ENCODE measurements at places on chromosomes 12 and 14. TPM values are rescaled to one million over a fixed set of nuclear protein-coding genes. Genes with fewer than 3 reads are reported as not detected.

IL26 gene
- polyA plus RNA-seq = 0.10 TPM

TEX52 gene
- polyA plus RNA-seq = 2.8 TPM

RNASE7 gene
- polyA plus RNA-seq = 0.09 TPM

DNA sequence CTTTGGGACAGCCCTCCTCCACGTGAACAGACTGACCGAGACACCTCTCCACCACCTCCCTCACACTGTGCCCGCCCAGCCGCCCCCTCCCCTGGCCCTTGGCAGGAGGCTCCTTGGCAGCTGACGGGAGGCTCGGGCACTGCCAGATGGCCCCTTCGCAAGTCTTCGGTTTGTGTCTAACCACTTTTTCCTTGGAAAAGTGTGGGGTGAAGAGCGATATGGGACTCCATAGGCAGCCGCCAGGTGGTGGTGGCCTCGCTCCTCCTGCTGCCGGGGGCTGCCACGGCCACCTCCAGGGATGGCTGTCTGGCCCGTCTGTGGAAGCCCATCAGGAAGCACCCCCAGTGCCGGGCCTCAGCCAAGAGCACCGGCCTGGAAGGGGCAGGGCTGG is 58.7 kb downstream of the LRCOL1 start:
- H3K4me1 ChIP-seq = no peaks in the 10 kb centered on the region
- H3K27ac ChIP-seq = no peak overlapping the region
- DNase-seq = no peak
- no peaks in the 10 kb centered on the region for H3K27me3 ChIP-seq

ANKRD33 gene
- polyA plus RNA-seq = 0.06 TPM

REP15 gene
- 30.4 TPM for polyA plus RNA-seq

DNA sequence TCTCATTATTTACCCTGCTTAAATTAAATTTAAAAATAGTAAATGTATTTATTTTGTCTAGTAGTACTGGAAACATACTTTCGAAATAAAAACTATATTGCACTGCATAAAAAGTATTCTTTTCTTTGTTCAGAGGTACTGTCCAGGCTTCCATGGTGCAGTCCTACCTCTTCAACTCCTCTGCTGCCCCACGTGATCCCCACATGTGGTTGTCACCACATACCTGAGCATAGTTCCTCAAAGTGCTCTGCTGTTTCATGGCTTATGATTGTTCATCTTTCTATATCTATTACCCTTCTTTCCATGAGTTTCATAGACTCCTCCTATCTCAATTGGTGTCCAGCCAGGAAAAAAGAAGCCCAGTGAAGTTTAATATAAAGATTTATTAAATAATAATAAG is 317.5 kb upstream of the OR4E1 start:
- H3K4me3 ChIP-seq = no peak overlapping the region
- H3K27ac ChIP-seq = no peak overlapping the region
- no peak for DNase-seq
- no peaks in the 10 kb centered on the region for H3K4me1 ChIP-seq

- H3K4me1 ChIP-seq = no peaks in the 10 kb centered on the region
- no peak overlapping the region for H3K4me3 ChIP-seq
- no peak overlapping the region for H3K27ac ChIP-seq
- DNase-seq = peak; percentile 10
Observed at GRCh38 chr14:36091096-36091495, 85.4 kb downstream of the PTCSC3 start.

- peak overlapping the region; percentile 45 for H3K4me3 ChIP-seq
- no peak overlapping the region for H3K27ac ChIP-seq
- peak; percentile 40 for DNase-seq
- peaks cover 24% of the 10 kb centered on the region for H3K27me3 ChIP-seq
- no peaks in the 10 kb centered on the region for H3K36me3 ChIP-seq
- H3K4me1 ChIP-seq = peaks cover 5% of the 10 kb centered on the region
Observed at GRCh38 chr12:56487448-56488040, 417 bp downstream of the GLS2 start.

DNA sequence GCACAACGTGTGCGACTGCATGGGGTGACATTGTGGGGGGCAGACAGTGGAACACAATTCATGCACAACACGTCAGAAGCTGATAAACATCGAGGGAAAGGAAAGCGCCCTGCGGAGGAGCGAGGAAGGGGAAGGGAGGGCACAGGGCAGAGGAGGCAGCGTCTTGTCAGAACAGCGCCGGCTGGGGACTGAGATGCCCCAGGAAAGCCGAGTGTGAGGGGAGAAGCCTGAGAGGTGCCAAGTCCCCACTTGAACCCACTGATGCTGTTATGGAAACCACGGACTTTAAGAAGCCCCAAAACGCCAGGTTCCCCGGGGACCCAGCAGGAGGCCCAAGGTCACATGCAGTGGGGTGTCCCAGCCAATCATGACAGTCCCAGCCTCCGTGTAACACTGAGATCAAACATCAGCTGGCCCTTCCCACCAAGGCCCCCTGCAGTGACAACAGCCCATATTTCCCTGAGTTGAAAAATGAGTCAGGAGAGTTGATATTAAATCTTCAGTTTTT is 70.0 kb downstream of the GALNT9 start:
- no peak overlapping the region for H3K4me3 ChIP-seq
- no peaks in the 10 kb centered on the region for H3K4me1 ChIP-seq
- H3K27me3 ChIP-seq = peaks cover 8% of the 10 kb centered on the region
- H3K27ac ChIP-seq = no peak overlapping the region
- H3K36me3 ChIP-seq = no peaks in the 10 kb centered on the region
- no peak for DNase-seq

DNA sequence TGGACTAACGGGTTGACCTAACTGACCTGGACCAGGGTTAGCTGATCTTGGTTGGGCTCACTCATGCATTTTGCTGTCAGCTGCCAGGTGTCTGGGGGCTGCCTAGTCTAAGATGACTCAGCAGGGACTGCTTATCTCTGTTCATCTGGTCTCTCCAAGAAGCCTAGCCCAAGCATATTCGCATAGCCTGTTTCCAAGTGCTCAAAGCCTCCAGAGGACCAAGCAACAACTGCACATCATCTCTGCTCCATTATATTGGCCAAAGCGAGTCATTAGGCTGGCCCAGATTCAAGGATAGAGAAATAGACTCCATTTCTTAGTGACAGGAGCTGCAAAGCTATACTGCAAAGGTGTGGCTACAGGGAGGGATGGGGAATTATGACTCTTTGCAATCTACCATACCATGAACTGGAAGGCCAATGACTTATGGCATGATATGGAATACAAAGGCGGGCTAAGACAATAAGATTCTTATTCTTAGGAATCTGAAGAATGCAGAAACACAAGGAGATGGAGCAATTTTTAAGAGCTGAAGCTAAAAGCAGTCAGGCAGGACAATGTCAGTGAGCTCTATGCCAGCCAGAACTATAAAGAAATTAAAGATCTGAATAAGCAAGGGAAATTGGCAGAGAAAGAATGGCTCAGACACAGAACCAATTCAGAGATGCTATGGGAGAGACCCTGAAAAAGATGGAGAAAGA is 194.6 kb upstream of the FSCB start:
- no peak overlapping the region for H3K4me3 ChIP-seq
- no peak for DNase-seq
- no peaks in the 10 kb centered on the region for H3K36me3 ChIP-seq
- no peaks in the 10 kb centered on the region for H3K27me3 ChIP-seq
- no peaks in the 10 kb centered on the region for H3K4me1 ChIP-seq

TMBIM4 gene
- polyA plus RNA-seq = 134 TPM

PLEKHA5 gene
- 43.8 TPM for polyA plus RNA-seq

TOMM20L gene
- 0.24 TPM for polyA plus RNA-seq

BICDL1 gene
- polyA plus RNA-seq = 14.9 TPM

TAS2R9 gene
- polyA plus RNA-seq = not detected

DNA sequence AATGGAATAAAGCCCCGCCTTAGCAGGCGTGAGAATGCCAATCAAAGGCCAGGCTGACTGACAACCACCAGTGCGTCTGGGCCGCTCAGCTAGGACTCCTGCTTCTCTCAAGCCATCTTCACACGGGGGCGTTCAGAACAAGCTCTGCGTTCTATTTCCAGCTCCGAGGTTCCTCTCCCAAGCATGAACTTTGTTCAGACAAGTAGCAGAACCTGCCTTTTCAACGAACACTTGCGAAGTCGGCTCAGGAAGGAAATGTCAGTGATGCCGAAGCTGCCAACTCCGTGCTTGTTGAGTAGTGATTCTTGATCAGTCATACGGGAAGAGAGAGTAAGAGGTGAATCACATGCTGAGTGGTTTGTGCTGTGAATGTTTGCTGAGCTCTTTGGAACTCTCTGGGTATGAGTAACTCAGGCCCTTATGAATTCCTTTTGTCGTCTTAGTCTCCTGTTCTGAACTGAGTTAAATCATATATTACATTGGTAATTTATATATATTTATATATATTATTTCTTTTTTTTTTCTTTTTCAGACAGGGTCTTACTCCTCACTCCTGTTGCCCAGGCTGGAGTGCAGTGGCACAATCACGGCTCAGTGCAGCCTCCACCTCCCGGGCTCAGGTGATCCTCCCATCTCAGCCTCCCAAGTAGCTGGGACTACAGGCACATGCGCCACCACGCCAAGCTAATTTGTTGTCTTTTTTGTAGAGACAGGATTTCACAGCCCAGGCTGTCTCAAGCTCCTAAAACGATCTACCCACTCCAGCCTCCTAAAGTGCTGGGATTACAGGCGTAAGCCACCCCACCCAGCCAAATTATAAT is 29.4 kb upstream of the BCL7A start:
- H3K4me3 ChIP-seq = no peak overlapping the region
- H3K27ac ChIP-seq = no peak overlapping the region
- DNase-seq = no peak
- no peaks in the 10 kb centered on the region for H3K27me3 ChIP-seq

- no peaks in the 10 kb centered on the region for H3K36me3 ChIP-seq
- H3K4me3 ChIP-seq = no peak overlapping the region
- DNase-seq = no peak
- H3K4me1 ChIP-seq = no peaks in the 10 kb centered on the region
- no peak overlapping the region for H3K27ac ChIP-seq
Observed at GRCh38 chr12:24546084-24546483, 402.8 kb downstream of the BCAT1 start.

- peaks cover 3% of the 10 kb centered on the region for H3K27me3 ChIP-seq
- no peak for DNase-seq
- H3K4me1 ChIP-seq = no peaks in the 10 kb centered on the region
- no peaks in the 10 kb centered on the region for H3K36me3 ChIP-seq
- no peak overlapping the region for H3K4me3 ChIP-seq
- H3K27ac ChIP-seq = no peak overlapping the region
Observed at GRCh38 chr12:42741091-42741490, 151.5 kb upstream of the PRICKLE1 start.

DNA sequence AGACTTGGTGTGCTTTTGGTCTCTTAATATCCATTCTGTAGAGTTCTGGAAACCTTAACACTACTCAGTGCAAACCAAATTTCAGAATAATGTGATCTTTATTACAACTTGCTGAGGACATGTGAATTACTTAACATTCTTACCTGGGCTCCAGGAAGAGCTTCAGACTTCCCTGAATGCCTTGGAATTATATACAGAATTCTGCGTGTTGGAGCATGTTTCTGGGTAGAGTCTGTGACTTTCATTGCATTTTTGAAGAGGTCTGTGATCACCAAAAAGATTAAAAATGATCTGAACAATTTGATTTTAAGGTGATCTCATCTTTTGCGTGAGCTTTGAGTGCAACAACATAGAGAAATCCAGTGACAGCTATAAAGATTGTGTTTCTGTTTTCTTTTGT is 35.4 kb downstream of the ZDHHC17 start:
- peaks cover 10% of the 10 kb centered on the region for H3K36me3 ChIP-seq
- no peak overlapping the region for H3K27ac ChIP-seq
- no peaks in the 10 kb centered on the region for H3K27me3 ChIP-seq
- DNase-seq = no peak
- H3K4me1 ChIP-seq = no peaks in the 10 kb centered on the region

LBHD2 gene
- polyA plus RNA-seq = not detected

DNA sequence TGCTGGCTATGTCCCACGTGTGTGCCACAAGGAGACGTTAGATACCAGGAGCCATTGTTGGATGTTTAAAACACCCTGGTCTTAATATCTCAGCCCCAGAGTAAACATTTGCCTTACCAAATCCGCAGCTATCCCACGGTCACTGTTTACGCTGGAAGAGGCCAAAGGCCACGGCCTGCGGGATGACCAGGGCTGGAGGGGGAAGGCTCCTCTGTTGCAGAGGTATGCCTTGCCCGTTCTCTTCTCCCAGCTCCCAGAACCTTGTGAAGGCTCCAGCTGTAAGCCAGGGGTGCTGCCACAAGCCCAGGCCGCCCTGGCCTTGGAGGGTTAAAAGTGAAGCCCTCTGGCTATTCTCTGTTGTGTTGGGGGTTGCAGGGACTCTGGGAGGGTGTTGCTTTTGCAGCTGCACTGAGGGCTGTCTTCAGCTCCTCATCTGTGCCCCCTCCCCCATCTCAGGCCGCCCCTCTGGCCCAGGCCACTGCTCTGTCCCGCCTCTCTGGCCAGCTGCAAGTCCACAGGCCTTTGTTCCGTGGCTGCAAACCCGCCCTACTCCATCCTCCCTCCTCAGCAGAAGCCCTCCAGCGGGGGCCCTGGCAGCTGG is 2.5 kb downstream of the PLEKHG3 start:
- H3K4me3 ChIP-seq = no peak overlapping the region
- H3K27me3 ChIP-seq = no peaks in the 10 kb centered on the region
- H3K4me1 ChIP-seq = peaks cover 55% of the 10 kb centered on the region
- no peak for DNase-seq
- no peaks in the 10 kb centered on the region for H3K36me3 ChIP-seq
- peak overlapping the region; percentile 90 for H3K27ac ChIP-seq

GRCh38 chr14:94888121-94888520 is 118.2 kb upstream of the GSC start:
- H3K4me3 ChIP-seq = no peak overlapping the region
- H3K36me3 ChIP-seq = no peaks in the 10 kb centered on the region
- H3K27ac ChIP-seq = no peak overlapping the region
- H3K27me3 ChIP-seq = peaks cover 3% of the 10 kb centered on the region
- DNase-seq = peak; percentile 94

DNA sequence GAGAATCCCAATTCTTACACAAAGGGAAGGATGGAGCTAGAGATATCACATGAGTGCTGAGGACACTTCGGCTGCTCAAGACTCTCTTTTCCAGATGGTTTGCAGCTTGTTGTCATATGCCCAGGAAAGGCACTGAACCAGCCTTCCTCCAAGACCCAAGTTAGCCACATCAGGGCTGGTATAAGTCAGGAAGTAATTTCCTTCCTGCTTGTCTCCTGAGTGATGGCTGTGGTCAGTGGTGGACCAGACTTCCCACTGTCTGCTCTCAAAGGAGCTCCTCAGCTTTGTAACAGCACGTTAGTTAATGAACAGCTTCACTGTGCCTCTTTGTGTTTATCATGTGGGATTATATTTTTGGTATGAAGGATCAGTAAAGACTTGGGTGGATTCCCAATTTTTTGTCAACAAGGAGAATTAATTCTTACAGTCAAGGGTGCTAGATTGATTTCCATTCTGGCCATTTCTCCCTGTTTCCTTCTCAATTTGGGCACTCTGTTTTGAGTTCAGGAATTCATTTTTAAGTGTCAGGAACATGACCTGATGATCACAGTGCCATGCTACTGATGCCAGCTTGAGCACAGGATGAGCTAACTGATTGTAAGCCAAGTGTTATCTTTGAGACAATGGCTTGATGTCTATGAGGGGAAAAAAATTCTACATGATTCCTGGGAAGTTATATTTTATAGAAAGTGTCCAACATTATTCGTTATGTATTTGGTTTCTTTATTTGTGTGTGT is 145.8 kb downstream of the GCH1 start:
- no peak overlapping the region for H3K4me3 ChIP-seq
- H3K36me3 ChIP-seq = peaks cover 22% of the 10 kb centered on the region
- DNase-seq = no peak
- no peak overlapping the region for H3K27ac ChIP-seq

All from large intestine (tissue), 12 donors.